GM04504 (cell line): ENCODE measurements at places on chromosomes 2 and 18.

DNA sequence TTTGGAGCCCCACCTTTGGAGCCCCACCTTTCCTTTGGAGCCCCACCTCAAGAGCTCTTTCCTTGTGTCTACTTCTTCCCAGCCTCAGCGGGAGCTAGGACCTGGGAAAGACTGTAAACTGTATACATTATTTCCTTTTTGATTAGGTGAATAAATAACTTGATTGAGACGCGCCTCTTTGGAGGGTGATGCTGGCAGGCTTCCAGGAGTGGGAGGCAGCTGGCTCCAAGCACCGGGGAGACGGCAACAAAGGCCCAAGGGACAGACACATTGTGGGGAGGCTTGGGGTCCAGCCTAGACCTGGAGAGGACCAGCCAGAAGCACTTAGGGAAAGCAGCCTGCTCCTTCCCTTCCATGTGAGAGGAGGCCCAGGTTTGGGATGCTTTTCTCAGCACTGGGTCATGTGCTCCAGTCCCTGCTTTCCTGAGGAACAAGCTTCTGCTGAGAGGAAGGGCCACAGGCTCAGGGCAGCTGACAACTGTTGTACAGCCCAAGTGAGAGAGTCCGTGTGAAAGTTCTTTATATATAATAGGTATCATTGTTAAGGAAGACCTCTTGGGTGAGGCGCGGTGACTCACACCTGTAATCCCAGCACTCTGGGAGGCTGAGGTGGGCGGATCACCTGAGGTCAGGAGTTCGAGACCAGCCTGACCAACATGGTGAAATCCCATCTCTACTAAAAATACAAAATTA lies 297.2 kb upstream of the SLC14A2 start:
- DNase-seq, result no peak

- DNase-seq, result no peak
Measured at GRCh38 chr2:71461304-71461671, 7.9 kb downstream of the DYSF start.

GRCh38 chr2:50358586-50358985 lies 673.3 kb downstream of the NRXN1 start:
- DNase-seq, result no peak

DNA sequence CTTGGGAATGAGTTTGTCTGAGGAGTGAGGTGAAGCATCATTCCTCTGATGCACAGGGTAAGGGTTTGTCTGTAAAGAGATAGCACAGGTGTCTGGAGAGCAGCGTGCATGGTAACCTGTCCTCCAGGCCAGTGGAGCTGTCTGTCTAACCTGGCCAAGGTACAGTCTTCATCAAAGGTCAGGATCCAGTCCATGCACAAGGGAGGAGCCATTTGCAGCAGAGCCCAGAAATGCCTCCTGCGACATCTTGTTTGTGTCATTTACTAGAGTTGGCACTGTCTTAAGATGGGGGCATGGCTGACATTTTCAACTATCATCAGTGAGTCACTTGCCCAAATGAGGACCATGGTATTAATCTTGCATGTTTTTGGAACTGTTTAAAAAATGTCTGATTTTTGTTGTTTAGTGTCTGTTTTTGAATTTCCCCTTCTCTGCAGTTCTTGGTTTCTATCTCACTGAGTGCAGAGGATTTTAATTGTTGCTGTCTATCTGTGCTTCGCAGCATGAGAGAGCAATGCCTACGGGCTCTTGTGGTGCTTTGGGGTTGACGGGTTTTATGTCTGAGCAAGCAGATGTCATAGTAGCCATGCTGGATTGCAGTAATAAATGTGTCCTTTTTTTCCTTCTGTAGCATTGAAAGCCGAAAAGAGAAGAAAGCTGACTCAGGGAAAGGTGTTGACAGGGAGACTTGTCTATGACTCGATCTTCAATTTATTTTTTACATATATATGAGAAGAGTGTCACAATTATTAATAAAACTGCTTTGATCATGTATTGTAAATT lies 91.3 kb downstream of the DPP4 start:
- no peak for DNase-seq

DNA sequence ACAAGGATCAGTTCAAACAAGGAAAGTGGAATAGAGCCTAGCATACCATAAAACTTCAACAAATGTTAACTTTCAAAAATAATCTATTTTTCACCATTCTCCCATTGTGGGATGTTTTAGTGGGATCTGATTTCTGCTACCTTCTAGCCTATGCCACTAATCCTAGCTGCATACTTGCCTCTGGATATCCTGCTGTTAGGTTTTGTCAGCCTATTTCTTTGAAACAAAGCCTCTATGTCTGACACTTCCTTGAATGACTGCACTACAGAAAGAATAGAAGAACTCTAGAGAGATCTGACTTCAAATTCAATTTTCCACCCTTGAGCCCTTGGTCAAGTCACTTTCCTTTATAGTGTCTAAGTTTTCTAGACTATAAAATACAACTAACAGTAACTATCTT lies 291.5 kb downstream of the PTH2R start:
- no peak for DNase-seq

DNA sequence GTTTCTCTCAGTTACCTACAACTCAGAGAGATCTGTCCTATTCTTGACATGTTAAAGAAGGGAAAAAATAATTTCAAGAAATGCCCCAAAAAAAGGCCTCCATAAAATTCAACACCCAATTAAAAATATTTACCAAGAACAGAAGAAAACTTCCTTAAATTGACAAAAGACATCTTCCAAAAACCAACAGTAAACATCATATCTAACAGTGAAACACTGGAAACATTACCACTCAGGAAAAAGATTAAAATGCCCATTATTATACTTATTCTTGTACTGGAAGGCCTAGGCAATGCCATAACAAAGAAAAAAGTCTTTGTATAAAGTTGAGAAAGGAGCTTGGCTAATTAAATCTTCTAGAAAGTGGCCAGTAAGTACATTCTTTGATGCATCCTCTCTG lies 7.2 kb downstream of the DTNB start:
- DNase-seq, result no peak

- DNase-seq, result no peak
Measured at GRCh38 chr2:217694291-217694690, 308.5 kb downstream of the TNS1 start.

- DNase-seq, result no peak
Measured at GRCh38 chr2:159639071-159639470, 22.7 kb upstream of the BAZ2B start.

DNA sequence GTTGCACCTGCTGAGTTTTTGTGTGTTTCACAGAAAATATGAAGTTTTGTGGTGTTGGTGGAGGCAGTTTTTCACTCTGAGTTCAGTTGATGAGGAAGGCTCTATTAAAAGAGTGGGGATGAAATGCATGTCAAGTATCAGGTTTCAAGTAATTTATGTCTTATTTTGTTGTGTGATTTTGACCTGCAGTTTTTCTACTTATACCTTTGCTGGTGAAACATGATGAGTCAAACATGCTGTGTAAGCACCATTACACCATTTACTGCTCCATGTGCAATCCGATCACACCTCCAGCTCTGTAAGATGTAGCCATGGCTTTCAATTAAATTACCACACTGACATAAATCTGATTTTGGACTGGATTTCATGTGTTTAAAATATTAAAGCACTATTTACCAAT lies 174.5 kb upstream of the ZEB2 start:
- no peak for DNase-seq

DNA sequence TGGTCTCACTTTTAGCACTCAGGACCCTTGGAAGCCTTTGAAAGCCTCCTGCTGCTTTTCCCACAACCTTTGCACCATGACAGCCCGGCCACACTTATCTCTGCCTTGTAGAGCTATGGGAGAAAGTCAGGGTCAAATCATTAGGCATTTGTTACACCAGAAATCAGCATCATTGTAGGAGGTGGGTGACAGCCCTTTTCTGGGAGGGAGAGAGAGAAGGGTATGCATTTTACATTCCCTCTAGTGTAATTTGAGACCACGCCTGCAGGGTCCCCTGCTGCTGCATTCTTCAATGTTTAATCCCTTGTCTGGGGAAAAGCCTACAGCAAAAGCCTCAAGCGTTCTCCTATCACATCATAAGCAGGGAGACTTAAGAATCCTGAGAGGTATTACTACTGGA lies 766.8 kb upstream of the FAM98A start:
- no peak for DNase-seq

- DNase-seq, result no peak
Measured at GRCh38 chr2:69961496-69961895, at the start of gene ASPRV1. ASPRV1 (minus strand) TSS chr2:69961631; CDS start chr2:69961436, 195 bp downstream.

DNA sequence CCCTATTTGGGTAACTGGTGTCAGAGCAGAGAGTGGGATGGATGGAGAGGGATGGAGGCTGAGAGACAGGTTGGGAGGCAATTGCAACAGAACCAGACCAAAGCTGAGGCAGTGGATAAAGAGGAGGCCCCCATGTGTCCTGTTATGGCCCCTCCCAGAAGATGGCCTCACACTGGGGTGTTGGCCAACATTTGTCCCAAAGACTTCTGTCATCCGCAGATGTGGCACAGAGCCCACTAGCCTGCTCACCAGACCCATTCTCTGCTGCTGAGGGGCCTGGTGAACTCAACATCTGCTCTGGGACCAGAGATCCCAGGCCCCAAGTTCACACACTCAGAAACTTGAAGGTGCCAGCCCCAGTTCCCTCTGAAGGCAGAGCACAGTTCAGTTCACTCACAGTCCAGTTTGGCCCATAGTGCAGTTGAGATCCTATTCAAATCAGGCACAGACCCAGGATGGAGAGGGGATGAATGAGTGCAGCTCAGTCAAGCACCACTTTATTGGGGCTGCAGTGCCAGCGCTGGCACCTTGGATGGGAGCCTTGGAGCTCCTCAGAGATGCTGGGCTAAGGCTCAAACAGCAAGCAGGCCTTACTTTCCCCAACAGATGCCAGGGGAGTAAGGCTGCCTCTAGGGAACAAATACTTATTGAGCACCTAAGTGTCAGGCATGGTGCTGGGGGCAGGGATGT lies 189.2 kb downstream of the ZBTB7C start:
- DNase-seq, result no peak
